MCF 10A (cell line): ENCODE measurements at places on chromosomes 6 and 20. TPM values are rescaled to one million over a fixed set of nuclear protein-coding genes. Genes with fewer than 3 reads are reported as not detected.

ULBP3 gene
- 4.9 and 6.3 TPM in 2 replicates for total RNA-seq

GRCh38 chr20:17807651-17808050, 107.9 kb downstream of the BANF2 start:
- DNase-seq = no peak

ZSCAN23 gene
- 3.0 and 4.7 TPM in 2 replicates for total RNA-seq

- no peak for DNase-seq
Observed at GRCh38 chr6:37583261-37583660, 83.6 kb upstream of the CCDC167 start.

PI3 gene
- total RNA-seq = 1.0 and 2.8 TPM in 2 replicates

C6orf141 gene
- total RNA-seq = 29.9 and 37.0 TPM in 2 replicates

DNA sequence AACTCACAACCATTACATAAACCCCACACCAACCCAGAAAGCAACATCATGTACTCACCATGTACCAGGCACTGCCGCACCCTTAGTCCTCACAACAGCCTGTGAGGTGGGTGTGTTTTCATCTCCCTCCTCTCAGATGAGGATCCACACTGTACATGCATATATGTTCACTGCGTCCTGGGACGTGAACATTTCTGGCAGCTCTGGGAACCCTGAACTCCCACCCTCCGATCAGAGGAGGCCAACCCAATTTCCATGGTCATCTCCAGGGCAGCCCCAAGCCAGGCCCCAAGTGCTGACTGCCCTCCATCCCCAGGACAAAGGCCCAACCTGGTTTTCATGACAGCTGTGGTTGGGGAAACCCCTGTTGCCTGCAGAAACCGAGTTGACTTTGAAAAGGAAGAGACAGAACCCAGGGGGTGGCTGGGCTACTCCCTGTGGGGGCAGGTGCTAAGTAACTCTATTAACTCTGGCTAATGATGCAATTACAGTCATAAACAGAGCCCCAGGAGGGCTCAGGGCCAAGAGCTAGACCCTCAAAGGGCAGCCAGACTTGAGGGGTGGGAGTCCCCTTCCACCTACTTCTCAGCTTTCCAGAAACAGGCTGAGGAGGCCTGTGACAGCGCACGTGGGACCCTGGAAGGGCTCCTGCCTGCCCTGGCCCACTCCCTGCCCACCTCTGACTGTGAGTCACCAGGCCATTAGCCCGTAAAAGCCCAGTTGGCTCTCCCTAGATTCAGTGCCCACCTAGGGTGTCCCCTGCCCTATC, 2.6 kb downstream of the TFEB start:
- DNase-seq = peak; percentile 35

MAFB gene
- 15.9 and 19.7 TPM in 2 replicates for total RNA-seq

HMGN4 gene
- 71.7 and 75.4 TPM in 2 replicates for total RNA-seq

SLC52A3 gene
- 0.14 and 0.17 TPM in 2 replicates for total RNA-seq

B3GAT2 gene
- not detected in 2 replicates for total RNA-seq

- no peak for DNase-seq
Observed at GRCh38 chr6:5412663-5413062, 151.3 kb downstream of the FARS2 start.

- DNase-seq = no peak
Observed at GRCh38 chr6:25613415-25613814, 38.6 kb upstream of the SCGN start.

C6orf52 gene
- 5.0 and 6.5 TPM in 2 replicates for total RNA-seq

- no peak for DNase-seq
Observed at GRCh38 chr20:46322641-46323040, 14.3 kb upstream of the CDH22 start.

- DNase-seq = no peak
Observed at GRCh38 chr20:33979094-33979493, 14.6 kb upstream of the RALY start.

HDGFL1 gene
- not detected in 2 replicates for total RNA-seq

CD24 gene
- total RNA-seq = 7.2 and 10.4 TPM in 2 replicates

- DNase-seq = no peak
Observed at GRCh38 chr6:119395192-119395591, 45.6 kb upstream of the MAN1A1 start.

- peak; percentile 94 for DNase-seq
Observed at GRCh38 chr20:1569415-1569881, 11.9 kb upstream of the SIRPD start.

- no peak for DNase-seq
Observed at GRCh38 chr6:122722746-122723145, 56.8 kb upstream of the FABP7 start.
